ENCODE measurements at places on chromosomes 3 and 15.

GRCh38 chr15:60903211-60903610 is 325.9 kb downstream of the RORA start:
- no peak for DNase-seq

GRCh38 chr15:66622591-66623022 is 56.8 kb upstream of the LCTL start:
- DNase-seq = peak; percentile 19

GRCh38 chr3:57164217-57164656 is 916 bp downstream of the IL17RD start:
- DNase-seq = peak; percentile 17

DNA sequence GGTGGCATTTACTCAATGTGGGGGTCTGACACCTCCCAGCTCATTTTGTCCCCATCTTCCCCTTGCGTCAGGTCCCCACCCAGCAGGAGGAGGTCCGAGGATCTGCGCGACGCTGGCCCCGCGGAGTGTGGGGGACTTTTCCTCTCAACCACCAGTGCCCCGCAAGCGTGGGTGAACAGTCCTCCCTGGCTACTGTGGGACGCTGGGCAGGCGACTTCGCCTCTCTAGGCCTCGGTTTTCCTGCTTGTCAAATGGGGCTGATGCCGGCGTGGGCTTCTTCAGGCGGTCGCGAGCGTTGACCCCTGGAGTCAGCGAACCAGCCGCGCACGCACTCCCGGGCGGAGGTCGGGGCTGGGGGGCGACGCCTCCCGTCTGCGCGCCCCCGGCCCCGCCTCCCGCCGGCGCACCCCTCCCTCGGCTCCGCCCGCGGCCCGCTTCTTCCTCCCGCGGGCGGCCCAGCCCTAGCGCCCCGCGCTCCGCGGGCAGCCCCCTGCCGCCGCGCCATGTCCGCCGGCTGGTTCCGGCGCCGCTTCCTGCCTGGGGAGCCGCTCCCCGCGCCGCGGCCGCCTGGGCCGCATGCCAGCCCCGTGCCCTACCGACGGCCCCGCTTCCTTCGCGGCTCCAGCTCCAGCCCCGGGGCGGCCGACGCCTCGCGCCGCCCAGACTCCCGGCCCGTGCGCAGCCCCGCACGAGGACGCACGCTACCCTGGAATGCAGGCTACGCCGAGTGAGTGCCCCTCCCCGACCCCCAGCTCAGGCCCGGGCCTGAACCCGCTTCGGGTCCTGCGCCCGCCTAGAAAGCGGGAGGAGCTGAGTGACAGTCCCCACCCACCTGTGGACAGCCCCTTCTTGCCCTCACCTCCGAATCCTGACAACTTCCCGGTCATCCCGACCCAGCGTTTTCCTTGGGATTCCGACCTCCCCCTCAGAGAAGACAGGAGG is at the start of gene PPM1M:
PPM1M (plus strand) TSS at position 438 of the 942 bp plus-strand sequence; CDS start at position 504, 66 bp downstream.
- peak; percentile 68 for DNase-seq

- no peak for DNase-seq
These were observed 16.4 kb downstream of the ESYT3 start for GRCh38 chr3:138450704-138451424.

GRCh38 chr3:16085884-16086608 is 88.4 kb upstream of the GALNT15 start:
- DNase-seq = no peak
